Hematopoietic multipotent progenitor cell (in vitro differentiated cells): ENCODE measurements at places on chromosomes 3 and 15. TPM values are rescaled to one million over a fixed set of nuclear protein-coding genes. Genes with fewer than 3 reads are reported as not detected.

Gene ALDH1A2
- total RNA-seq = not detected

Gene CASR
- total RNA-seq = under 0.01 TPM

DNA sequence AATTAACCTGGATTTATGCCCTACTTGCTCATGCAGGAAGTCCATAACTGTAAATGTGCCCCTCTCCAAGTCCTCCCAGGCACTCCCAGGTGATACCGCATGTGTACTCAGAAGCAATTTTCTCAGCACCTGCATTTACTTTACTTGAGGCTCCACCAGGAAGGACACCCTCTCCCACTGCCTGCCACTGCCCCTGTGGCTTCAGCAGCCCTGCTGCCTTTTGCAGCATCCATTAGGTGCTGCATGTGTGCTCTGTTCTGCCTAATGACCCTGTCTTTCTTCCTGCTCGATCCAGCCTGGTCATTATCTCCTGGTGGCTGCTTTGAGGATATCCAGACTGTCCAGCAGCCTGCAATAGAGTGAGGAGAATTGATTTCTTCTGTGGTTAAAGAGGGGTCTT lies 107.6 kb upstream of the SEMA6D start:
- no peak for DNase-seq

- no peak for DNase-seq
Observed at GRCh38 chr15:58521293-58521991, 89.7 kb downstream of the LIPC start.
